ENCODE measurements at places on chromosomes 12 and 14.

GRCh38 chr12:991350-992333, 619 bp downstream of the ERC1 start:
- DNase-seq = peak; percentile 13
- H3K27me3 ChIP-seq = no peaks in the 10 kb centered on the region
- peak overlapping the region; percentile 47 for H3K27ac ChIP-seq
- peak overlapping the region; percentile 87 for H3K4me3 ChIP-seq

DNA sequence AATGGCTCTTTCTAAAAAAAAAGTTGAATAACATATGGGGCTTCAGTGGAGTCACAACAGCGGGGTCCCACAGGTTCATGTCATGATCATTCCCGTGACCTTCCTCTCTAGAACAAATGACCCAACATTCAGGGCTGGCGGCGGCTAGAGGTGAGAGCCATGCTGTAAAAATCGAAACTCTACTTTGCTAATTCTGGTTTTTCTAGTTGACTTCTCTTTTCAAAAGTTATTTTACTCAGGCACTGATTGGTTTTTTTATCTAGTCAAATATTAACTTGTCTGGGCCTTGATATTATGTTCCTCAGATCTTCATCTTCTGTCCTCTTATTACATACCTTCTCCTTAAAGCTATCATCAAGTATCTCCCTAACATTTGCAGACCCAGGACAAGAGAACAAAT, 402.9 kb upstream of the SOX5 start:
- H3K36me3 ChIP-seq = no peaks in the 10 kb centered on the region
- H3K4me1 ChIP-seq = peaks cover 16% of the 10 kb centered on the region
- H3K27me3 ChIP-seq = no peaks in the 10 kb centered on the region
- H3K4me3 ChIP-seq = no peak overlapping the region
- no peak for DNase-seq

DNA sequence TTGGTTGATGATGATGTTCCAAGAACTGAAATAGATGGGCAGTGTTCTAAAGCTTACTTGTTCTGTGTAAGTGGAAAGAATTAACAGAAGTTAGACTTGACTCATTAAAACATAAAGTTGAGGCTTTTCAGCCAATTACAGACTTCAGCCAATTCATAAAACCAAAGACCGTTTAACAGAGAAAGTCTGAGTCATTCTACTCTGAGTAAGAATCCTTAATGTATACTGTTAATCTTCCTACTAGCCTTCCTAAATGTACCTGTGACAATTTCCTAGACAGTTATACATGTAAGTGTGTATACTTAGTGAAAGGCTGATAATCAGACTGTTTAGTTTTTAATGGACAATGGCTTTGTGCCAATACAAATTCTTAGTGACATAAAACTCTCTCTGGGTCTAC, 681.0 kb downstream of the RPL10L start:
- H3K4me3 ChIP-seq = no peak overlapping the region
- no peak for DNase-seq
- no peaks in the 10 kb centered on the region for H3K27me3 ChIP-seq
- H3K4me1 ChIP-seq = no peaks in the 10 kb centered on the region

- peak; percentile 51 for DNase-seq
- H3K27ac ChIP-seq = no peak overlapping the region
- H3K27me3 ChIP-seq = no peaks in the 10 kb centered on the region
- peaks cover 19% of the 10 kb centered on the region for H3K4me1 ChIP-seq
- no peak overlapping the region for H3K4me3 ChIP-seq
- no peaks in the 10 kb centered on the region for H3K36me3 ChIP-seq
These were observed 286.6 kb upstream of the PWP1 start for GRCh38 chr12:107399046-107399445.

GRCh38 chr12:10884086-10884725, at the start of gene PRH1:
PRH1 (minus strand) TSS chr12:10884255; CDS start chr12:10884217, 38 bp downstream.
- no peaks in the 10 kb centered on the region for H3K36me3 ChIP-seq
- DNase-seq = no peak
- H3K4me3 ChIP-seq = no peak within 1 kb of the TSS
- no peak within 1 kb of the TSS for H3K27ac ChIP-seq

- no peaks in the 10 kb centered on the region for H3K27me3 ChIP-seq
- no peak for DNase-seq
- H3K4me1 ChIP-seq = no peaks in the 10 kb centered on the region
- no peak overlapping the region for H3K4me3 ChIP-seq
- no peaks in the 10 kb centered on the region for H3K36me3 ChIP-seq
These were observed 72.9 kb downstream of the DDX51 start for GRCh38 chr12:132071040-132071810.

GRCh38 chr14:71190770-71191374, 283.6 kb downstream of the PCNX1 start:
- no peak overlapping the region for H3K4me3 ChIP-seq
- H3K36me3 ChIP-seq = no peaks in the 10 kb centered on the region
- no peak overlapping the region for H3K27ac ChIP-seq
- peaks cover 38% of the 10 kb centered on the region for H3K4me1 ChIP-seq

GRCh38 chr14:23173031-23173430, 10.4 kb downstream of the SLC7A8 start:
- no peak for DNase-seq
- no peak overlapping the region for H3K27ac ChIP-seq
- no peaks in the 10 kb centered on the region for H3K27me3 ChIP-seq
- peaks cover 48% of the 10 kb centered on the region for H3K4me1 ChIP-seq
- H3K4me3 ChIP-seq = no peak overlapping the region

DNA sequence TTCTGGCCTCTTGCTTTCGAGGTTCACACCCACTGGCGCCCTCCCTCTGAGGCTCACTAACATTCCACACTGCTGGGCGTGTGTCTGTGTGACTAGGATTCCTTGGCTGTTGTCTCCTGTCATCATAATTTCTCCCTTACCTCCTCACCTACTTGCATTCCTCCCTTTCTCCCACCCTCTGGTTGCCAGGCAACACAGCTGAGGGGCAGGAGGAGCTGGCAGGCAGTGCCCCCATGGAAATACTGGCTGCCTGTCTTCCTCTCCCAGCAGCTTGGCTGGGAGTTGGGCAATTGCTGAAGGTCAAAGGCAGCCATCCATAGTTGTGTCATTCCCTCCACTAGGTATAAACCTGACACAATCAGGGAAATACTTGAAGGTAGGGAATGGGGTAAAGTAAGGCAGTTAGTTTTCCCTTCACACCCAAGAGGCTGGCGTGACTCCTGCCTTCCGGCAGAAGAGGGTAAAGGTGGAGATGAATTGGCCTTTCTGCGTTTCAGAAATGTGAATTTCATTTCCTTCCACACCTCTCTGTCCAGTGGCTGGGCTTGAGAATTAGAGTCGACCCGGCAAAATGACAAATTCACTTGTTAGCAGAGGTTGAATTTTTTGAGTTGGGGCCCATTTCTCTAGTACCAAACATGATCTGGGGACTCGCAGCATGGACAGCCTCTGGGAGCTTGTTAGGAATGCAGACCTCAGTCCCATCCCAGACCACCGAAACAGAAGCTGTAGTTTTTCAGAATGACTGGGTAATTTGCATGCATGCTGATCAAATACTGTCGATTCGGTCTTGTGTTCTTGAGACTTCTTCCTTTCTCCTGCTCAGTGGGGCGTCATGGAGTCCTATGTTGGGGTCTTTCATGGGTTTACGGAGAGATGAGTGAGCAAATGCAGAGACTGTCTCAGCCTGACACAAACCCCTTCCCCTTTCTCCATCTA, 24.3 kb upstream of the EMP1 start:
- H3K27ac ChIP-seq = no peak overlapping the region
- no peak overlapping the region for H3K4me3 ChIP-seq
- peaks cover 31% of the 10 kb centered on the region for H3K4me1 ChIP-seq
- DNase-seq = peak; percentile 34
- no peaks in the 10 kb centered on the region for H3K27me3 ChIP-seq

DNA sequence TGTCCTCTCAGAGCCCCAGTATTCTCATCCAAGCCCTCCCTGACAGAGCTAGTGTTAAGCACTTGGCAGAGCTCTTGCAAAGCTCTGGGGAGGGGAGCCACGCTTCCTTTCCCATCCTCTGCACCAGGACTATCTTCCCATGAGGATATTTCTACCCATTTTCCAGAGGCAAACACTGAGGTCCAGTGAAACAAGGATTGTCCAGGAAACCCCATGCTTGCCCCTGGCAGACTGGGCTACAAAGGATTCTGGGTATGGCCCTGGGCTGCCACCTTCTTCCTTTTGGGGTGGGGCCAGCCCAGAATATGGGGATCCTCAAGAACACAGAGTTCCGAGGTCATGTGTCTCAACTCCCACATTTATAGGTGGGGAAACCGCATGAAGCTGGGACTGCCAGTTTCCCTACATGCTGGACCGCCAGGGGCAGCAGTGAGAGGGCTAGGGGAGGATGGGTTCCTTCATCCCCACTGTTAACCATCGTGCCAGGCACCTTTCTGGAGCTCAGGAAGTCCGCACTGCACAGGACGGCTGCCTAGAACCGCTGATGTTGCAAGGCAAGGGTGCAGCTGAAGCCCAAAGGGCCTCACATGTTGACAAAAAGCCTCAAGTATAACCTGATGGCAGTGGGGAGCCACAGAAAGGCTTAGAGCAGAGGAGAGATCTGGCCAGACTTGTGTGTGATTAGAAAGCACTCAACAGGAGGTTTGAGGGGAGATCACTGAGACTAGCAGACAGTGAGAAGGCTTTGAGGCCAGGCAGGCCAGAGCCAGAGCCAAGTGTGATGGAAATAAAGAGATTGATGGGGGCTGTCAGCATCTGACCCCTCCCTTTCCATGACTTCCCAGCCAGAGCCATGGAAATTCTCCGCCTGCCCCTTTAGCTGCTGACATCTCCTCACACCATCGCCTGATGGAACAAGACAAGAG, 5.5 kb upstream of the CCDC85C start:
- DNase-seq = no peak
- no peaks in the 10 kb centered on the region for H3K36me3 ChIP-seq
- no peaks in the 10 kb centered on the region for H3K27me3 ChIP-seq
- no peak overlapping the region for H3K4me3 ChIP-seq

DNA sequence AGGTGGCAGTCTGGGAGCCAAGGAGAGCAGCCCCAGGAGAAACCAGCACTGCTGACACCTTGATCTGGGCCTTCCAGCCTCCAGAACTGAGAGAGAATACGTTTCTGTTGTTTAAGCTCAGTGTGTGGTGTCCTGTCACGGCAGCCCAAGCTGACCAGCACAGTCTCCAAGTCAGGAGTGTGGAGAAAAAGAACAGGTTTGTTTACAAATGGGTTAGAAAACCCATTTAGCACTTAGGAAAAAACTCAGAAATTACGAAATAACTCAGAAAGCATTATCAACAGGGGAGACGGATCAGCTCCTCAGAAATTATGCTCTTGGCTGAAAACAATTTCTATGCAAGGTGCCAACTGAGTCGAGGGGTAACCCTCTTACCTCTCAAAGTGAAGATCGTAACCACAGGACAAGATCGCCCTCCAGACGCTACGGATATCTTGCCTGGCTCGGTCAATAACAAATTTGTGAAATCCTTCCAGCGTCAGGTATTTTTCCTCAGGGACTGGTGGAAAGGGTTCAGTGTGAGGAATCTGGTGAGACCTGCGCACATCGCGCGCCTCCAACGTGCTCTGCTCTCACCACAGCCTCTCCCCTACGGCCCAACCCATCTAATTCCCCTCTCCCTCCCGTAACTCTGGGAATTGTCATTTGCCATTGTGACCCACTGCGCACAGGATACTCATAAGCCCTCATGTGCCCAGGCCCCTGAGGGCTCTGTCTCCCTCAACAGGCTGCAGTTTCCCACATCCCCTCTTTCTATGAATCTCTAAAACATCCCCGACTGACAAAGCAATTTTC, 50.2 kb downstream of the TRAFD1 start:
- H3K27me3 ChIP-seq = no peaks in the 10 kb centered on the region
- no peak for DNase-seq
- H3K4me1 ChIP-seq = no peaks in the 10 kb centered on the region
- H3K27ac ChIP-seq = no peak overlapping the region

- H3K4me1 ChIP-seq = peaks cover 7% of the 10 kb centered on the region
- H3K27me3 ChIP-seq = no peaks in the 10 kb centered on the region
- no peak overlapping the region for H3K4me3 ChIP-seq
- no peak overlapping the region for H3K27ac ChIP-seq
These were observed 183.1 kb upstream of the FBXO33 start for GRCh38 chr14:39615352-39615751.

GRCh38 chr14:72845683-72846082, 48.2 kb downstream of the DPF3 start:
- H3K4me3 ChIP-seq = no peak overlapping the region
- no peaks in the 10 kb centered on the region for H3K36me3 ChIP-seq
- H3K27me3 ChIP-seq = no peaks in the 10 kb centered on the region
- H3K27ac ChIP-seq = no peak overlapping the region
- H3K4me1 ChIP-seq = no peaks in the 10 kb centered on the region

DNA sequence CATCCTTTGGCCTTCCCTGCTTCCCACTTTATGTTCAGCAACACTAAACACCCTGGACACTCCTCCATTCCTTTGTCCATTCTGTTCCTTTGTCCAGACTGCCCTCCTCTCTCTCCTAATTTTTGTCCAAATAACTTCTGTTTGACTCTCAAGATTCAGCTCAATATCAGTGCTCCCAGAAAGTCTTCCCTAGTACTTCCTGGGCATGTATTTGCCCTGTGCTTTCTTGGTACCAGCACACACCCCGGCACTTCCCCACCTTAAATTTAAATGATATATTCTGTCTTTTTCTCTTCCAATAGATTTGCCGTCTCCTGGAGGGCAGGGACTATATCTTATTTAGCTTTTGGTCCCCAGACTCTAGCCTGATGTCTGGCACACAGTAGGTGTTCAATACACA, 6.5 kb upstream of the APOLD1 start:
- H3K27me3 ChIP-seq = no peaks in the 10 kb centered on the region
- H3K4me1 ChIP-seq = no peaks in the 10 kb centered on the region
- no peak overlapping the region for H3K27ac ChIP-seq
- H3K36me3 ChIP-seq = no peaks in the 10 kb centered on the region

- H3K4me3 ChIP-seq = no peak overlapping the region
- H3K4me1 ChIP-seq = no peaks in the 10 kb centered on the region
- H3K27ac ChIP-seq = no peak overlapping the region
- DNase-seq = no peak
- H3K36me3 ChIP-seq = no peaks in the 10 kb centered on the region
- H3K27me3 ChIP-seq = no peaks in the 10 kb centered on the region
These were observed 13.1 kb downstream of the CFAP54 start for GRCh38 chr12:96502477-96502876.

All from neural progenitor cell (in vitro differentiated cells).